ENCODE measurements at places on chromosomes 13 and 19. TPM values are rescaled to one million over a fixed set of nuclear protein-coding genes. Genes with fewer than 3 reads are reported as not detected.

- no peak overlapping the region for H3K4me3 ChIP-seq
- no peaks in the 10 kb centered on the region for H3K27me3 ChIP-seq
- H3K36me3 ChIP-seq, result no peaks in the 10 kb centered on the region
- no peaks in the 10 kb centered on the region for H3K4me1 ChIP-seq
- no peak overlapping the region for H3K27ac ChIP-seq
- DNase-seq, result no peak
Observed at GRCh38 chr13:85283408-85283807, 515.8 kb downstream of the SLITRK6 start.

DNA sequence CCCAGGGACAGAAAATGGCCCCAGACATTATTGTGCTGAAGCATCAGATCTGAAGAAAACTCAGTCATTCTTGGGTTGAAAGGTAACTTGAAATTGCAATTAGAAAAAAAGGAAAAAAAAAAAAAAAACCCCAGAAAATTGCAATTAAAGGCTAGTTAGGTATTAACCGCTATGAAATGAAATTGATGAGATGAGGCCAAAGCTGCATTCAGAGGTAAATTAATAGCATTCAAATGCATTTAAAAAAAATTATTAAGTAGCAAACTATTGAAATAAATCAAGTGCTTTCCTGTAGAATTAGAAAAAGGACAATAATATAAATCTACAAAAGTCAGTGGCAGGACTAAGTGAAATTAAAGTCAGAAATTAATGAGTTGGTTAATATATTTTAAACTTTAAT lies 6.4 kb downstream of the PGLS start:
- no peaks in the 10 kb centered on the region for H3K27me3 ChIP-seq
- peaks cover 18% of the 10 kb centered on the region for H3K36me3 ChIP-seq
- no peak overlapping the region for H3K4me3 ChIP-seq
- H3K4me1 ChIP-seq, result peaks cover 8% of the 10 kb centered on the region
- DNase-seq, result no peak

- no peak overlapping the region for H3K4me3 ChIP-seq
- no peaks in the 10 kb centered on the region for H3K4me1 ChIP-seq
Observed at GRCh38 chr13:29991343-29991742, 140.9 kb upstream of the UBL3 start.

DNA sequence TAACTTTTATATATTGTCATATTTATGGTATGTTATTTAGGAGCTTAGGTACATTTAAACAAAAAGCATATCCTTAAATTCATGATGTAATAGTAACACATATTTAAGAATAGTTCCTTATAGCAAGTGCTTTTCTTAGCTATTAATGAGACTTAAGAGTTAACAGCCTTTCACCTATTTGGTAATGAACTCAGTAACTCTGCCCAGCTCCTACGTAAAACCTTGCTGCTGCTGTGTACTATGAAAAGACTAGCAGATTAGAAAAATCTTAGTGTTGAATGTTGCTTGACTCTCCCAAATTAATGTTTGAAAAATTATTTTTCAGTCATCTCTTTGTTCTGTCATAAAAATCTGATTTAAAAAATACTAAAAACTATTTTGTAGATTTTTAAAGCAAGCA lies 6.9 kb downstream of the GPR180 start:
- H3K27ac ChIP-seq, result no peak overlapping the region
- H3K36me3 ChIP-seq, result no peaks in the 10 kb centered on the region
- H3K27me3 ChIP-seq, result no peaks in the 10 kb centered on the region
- H3K4me1 ChIP-seq, result peaks cover 3% of the 10 kb centered on the region

DNA sequence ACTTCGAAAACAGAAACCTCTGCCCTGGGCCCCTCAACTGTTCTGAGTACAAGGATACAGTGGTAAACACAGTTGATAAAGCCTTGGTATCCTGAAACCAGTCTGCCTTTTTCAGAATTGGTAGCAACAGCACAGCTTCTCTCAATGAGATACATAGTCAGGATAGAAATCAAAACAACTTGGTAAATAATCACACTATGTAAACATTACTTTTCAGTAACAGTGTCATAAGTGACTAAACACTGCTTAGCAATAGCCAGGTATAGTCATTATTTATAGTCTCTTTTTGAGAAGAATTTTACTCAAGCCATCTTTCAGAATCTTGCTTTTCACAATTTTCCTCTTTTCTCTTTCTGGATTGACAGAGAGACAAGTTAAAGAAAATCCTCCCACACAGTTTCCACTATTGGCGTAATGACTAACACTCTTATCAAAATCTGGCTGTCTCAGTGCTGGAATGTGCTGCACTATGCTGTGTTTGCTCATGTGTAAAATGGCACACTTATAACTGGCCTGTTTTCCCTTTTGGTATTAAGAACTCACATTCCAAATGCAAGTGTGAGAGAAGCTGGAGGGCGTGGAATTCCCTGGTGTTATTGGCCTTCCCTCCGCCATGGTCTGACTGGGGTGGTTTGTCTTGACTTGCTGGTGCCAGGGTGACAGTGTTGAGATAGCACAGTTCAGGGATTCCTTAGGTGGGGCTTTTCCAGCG lies 368.8 kb downstream of the TDRD3 start:
- no peaks in the 10 kb centered on the region for H3K4me1 ChIP-seq
- H3K27ac ChIP-seq, result no peak overlapping the region
- H3K4me3 ChIP-seq, result no peak overlapping the region
- DNase-seq, result no peak
- H3K36me3 ChIP-seq, result no peaks in the 10 kb centered on the region
- H3K27me3 ChIP-seq, result no peaks in the 10 kb centered on the region

GRCh38 chr13:107203146-107203847 lies 635.4 kb upstream of the ARGLU1 start:
- H3K4me3 ChIP-seq, result no peak overlapping the region
- H3K36me3 ChIP-seq, result no peaks in the 10 kb centered on the region
- H3K4me1 ChIP-seq, result no peaks in the 10 kb centered on the region
- peak overlapping the region; percentile 35 for H3K27ac ChIP-seq
- H3K27me3 ChIP-seq, result no peaks in the 10 kb centered on the region

- H3K36me3 ChIP-seq, result no peaks in the 10 kb centered on the region
- H3K4me1 ChIP-seq, result peaks cover 18% of the 10 kb centered on the region
- DNase-seq, result peak; percentile 45
- peak overlapping the region; percentile 93 for H3K27ac ChIP-seq
Observed at GRCh38 chr19:44957526-44957925, 2.3 kb downstream of the CLPTM1 start.

GRCh38 chr13:110314516-110315245 lies 7.6 kb downstream of the COL4A2 start:
- H3K36me3 ChIP-seq, result no peaks in the 10 kb centered on the region
- H3K27me3 ChIP-seq, result no peaks in the 10 kb centered on the region

DNA sequence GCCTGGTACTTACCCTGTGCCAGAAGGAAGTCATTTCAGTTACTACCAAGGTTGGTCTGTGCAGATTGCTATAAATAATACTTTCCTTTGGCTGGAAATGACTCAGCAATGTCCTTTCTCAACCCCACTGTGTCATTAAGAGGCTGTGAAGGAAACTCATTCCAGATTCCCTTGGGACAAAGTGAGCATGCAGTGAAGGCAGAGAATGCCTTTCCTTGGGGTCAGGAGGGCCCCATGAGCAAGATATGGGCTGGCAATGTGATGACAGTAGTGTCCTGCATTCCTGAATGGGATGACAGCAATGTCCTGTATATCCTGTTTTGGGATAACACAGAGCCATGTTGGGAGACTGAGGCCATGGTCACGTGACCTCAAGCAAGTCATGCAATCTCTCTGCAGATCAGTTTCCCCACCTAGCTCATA lies 213.1 kb upstream of the TMTC4 start:
- peak; percentile 30 for DNase-seq
- H3K27ac ChIP-seq, result no peak overlapping the region
- no peak overlapping the region for H3K4me3 ChIP-seq
- H3K36me3 ChIP-seq, result no peaks in the 10 kb centered on the region
- no peaks in the 10 kb centered on the region for H3K27me3 ChIP-seq
- H3K4me1 ChIP-seq, result no peaks in the 10 kb centered on the region

DNA sequence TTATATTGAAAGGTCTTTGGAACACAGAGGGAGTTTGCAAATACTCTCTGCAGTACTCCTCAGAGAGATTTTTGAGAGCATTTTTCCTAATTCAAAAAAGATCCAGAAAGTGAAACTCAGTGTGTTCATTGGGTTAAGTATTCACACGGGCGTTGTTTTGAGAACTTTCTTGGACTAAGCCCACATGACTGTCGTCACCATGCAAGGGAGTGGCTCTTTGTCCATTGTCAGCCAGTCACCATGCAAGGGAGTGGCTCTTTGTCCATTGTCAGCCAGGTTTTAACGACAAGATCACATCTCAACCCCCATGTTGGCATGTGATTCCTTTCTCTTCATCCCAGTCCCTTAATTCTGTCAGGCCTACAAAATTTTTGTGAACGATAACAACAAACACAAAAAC lies 81.2 kb upstream of the STK24 start:
- no peaks in the 10 kb centered on the region for H3K4me1 ChIP-seq
- no peaks in the 10 kb centered on the region for H3K27me3 ChIP-seq
- no peaks in the 10 kb centered on the region for H3K36me3 ChIP-seq
- H3K27ac ChIP-seq, result no peak overlapping the region

Gene ARL11
- total RNA-seq, result 0.95 TPM

Gene CGB7
- total RNA-seq, result not detected

Gene SBSN
- total RNA-seq, result not detected

Gene PABPC3
- total RNA-seq, result 0.06 TPM

Measured in adrenal gland (tissue), 19 donors.